ENCODE measurements at places on chromosomes 4 and X. TPM values are rescaled to one million over a fixed set of nuclear protein-coding genes. Genes with fewer than 3 reads are reported as not detected.

NSG1 gene
- total RNA-seq = 0.17 TPM

PLAC8 gene
- total RNA-seq = under 0.01 TPM

TRO gene
- 17.3 TPM for total RNA-seq

LDB2 gene
- total RNA-seq = 191 TPM

HPSE gene
- 0.63 TPM for total RNA-seq

FDCSP gene
- total RNA-seq = not detected

TRIM2 gene
- 132 TPM for total RNA-seq

NAAA gene
- 9.9 TPM for total RNA-seq

GRPR gene
- not detected for total RNA-seq

DDIT4L gene
- total RNA-seq = 0.26 TPM

DCAF4L1 gene
- total RNA-seq = not detected

PPEF2 gene
- total RNA-seq = not detected

SUPT20HL1 gene
- 0.09 TPM for total RNA-seq

MAGEE1 gene
- total RNA-seq = 0.86 TPM

DOK7 gene
- total RNA-seq = 0.09 TPM

PABPC5 gene
- 1.6 TPM for total RNA-seq

MTMR1 gene
- total RNA-seq = 15.0 TPM

TNMD gene
- not detected for total RNA-seq

ARAP2 gene
- 0.16 TPM for total RNA-seq

CT45A7 gene
- total RNA-seq = not detected

RAI2 gene
- 1.1 TPM for total RNA-seq

AR gene
- total RNA-seq = 4.7 TPM

NAA11 gene
- not detected for total RNA-seq

XKRX gene
- not detected for total RNA-seq

SOD3 gene
- total RNA-seq = 22.5 TPM

MAGEA9B gene
- total RNA-seq = not detected

HTRA3 gene
- 45.5 TPM for total RNA-seq

ANTXR2 gene
- 125 TPM for total RNA-seq

Measured in bronchial smooth muscle cell (primary cell).